ENCODE measurements at places on chromosomes 11 and 22.

DNA sequence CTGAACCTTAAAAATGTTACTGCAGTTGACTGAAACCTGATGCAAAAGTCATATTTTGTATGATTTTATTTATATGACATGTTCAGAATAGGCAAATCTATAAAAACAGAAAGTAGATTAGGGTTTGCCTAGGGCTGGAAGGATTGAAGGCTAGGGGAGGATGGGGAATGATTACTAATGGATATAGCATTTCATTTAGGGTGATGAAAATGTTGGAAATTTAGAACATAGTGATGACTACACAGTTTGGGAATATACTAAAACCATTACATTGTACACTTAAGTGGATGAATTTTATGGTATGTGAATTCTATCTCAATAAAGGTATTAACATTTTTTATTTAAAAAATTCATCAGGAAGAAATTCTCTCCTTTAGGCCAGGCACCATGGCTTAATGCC, 22.9 kb upstream of the PAFAH1B2 start:
- DNase-seq: no peak

DNA sequence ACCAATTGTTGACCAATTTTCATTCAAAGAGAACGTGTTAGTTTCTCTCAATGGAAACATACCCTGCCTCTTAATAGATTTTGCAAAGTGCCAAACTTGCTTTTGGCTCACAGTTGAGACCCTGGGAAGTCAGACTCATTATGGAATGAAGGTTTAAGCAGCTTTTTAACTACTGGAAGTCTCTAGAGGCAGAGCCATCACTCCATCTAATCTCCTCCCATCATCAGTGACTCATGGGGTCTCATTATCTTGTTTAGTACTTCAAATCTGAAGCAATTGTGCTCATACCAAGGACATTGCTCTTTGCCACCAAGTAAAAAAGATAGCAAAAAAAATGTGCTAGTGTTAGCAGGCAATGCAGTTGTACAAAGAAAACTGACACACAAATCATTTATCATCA, 537.1 kb upstream of the LRRC4C start:
- DNase-seq: no peak

DNA sequence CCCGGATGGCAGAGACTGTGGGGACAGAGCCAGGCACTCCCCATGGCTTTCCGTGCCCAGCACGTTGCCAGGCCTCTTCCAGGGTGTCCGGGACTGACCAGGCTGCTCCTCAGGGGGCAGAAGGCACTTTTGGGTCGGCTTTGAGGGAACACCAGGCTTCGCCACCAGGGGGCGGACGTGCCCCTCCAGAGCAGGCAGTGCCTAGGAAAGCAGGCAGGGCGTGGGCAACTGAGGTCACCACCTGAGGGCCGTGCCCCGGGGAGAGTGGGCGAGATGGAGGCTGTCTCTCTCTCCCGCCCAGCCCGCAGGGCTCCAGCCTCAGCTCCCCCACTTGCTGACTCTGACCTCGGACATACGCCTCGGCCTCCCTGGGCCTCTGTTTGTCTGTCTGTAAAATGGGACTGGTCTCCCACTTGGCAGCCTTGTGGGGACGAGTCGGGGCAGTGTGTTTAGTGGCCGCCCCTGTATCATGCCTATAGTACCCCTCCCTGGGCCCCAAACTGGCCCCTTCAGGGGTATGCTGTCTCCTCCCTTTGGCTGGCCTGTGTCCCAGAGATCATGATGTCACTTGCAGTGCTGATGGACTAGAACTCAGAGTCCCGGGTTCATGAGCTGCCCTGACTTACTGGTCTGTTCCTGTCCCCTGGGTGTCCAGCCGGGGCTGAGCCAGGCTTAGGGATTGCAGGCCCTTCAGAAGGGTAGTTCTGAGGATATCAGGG, 4.4 kb upstream of the PRR5 start:
- DNase-seq: peak; percentile 76

GRCh38 chr11:96361778-96362177, 18.8 kb upstream of the MAML2 start:
- no peak for DNase-seq

DNA sequence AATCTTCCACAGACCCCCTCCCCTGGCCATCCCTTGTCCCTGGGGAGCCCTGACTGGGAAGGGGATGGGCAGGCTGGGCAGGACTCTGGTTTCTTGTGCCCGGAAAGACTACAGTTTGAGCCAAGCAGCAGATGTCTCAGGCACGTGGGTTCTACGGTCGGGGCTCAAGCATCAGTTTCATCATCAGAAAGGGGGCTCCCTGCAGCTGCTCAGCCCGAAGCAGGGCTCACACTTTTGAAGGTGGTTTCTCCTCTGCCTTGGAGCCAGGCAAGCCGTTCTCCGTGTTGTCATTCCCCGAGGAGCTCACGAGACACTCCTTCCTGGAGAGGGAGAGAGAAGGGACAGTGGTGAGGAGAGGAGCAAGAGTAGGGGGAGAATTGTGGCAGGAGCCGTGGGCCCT, 15.8 kb downstream of the SCN4B start:
- no peak for DNase-seq

DNA sequence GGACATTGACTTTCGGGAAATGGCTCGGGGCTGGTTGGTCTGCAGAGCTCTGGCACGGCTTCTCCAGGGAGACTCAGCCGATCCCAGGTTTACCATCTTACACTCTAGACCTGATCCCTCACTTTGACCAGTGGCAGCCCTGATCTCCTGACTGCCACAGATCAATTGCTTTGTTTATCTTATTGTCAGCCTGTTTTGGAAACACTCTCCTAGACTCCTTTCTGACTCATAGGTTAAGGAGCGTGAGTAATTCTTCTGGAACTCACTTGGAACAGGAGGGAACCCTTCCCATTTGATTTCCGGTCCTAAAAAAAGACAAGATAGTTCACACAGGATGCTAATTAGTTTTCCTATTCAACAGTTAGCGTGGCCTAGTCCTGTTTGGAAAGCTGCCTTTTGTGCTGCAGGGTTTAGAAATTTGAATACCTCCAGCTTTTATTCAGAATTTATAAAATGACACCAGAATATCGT, 16.0 kb upstream of the BMAL1 start:
- peak; percentile 87 for DNase-seq

DNA sequence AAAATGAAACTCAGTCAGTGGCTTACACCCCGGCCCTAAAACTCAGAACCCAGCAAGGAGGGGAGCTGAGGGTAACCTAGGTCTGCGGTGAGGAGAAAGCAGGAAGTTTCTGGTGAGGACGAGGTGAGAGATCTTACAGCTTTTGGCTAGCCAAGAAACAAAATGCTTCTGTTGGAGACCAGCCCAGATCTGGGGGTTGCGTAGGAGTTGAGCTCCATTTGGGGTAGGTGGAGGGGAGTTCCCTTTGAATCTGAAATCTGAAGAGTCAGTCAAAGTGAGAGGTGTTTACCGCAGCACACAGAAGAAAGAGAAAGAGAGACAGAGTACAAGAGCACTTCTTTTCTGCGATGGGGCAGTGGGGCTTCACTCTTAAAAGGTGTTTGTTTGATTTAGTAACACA, 29.6 kb downstream of the EHF start:
- DNase-seq: no peak

DNA sequence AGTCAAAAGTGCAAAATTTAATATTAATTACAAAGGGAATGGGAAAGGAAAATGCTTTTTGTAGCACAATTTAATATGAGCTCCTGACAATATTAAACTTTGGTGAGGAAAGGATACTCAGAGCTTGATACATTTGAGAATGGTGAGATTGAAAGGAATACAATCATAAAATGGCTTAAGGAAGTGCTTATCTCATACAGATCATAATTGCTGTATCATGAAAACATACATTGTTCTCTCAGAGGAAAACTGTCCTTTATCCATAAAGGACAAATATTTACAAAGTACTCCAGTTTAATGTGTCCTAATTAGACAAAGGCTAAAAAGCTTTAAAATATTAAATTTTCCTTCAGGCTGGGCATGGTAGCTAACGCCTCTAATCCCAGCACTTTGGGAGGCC, 260.4 kb downstream of the TMEM135 start:
- no peak for DNase-seq

GRCh38 chr22:40216041-40216756, 38.5 kb downstream of the TNRC6B start:
- DNase-seq: no peak

DNA sequence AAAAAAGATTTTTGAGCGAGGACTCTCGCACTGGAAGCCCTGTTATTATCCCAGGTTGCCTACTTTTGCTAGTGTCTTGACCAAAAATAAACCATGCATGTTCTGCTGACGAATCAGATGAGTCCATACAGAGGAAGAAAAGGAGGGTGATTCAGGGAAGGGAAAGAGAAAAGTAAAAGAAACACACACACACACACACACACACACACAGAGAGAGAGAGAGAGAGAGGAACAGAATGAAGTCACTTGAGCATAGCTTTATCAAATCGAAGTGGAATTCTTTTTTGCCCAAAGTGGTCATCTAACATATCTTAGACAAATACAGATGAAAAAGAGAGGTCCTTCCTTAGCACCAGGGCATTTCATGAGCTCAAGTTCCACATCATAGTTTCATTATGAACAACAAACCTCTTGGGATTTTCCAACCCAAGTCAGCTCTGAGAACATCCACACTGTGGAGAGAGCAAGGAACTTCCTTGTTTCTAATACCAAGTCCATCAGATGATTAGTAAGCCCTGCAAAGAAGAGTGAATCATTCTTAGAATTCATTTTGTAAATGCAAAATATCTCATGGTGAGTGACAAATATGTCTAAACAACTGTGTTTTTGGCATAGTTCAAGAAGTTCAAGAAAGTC, 7.7 kb upstream of the MMP12 start:
- no peak for DNase-seq

DNA sequence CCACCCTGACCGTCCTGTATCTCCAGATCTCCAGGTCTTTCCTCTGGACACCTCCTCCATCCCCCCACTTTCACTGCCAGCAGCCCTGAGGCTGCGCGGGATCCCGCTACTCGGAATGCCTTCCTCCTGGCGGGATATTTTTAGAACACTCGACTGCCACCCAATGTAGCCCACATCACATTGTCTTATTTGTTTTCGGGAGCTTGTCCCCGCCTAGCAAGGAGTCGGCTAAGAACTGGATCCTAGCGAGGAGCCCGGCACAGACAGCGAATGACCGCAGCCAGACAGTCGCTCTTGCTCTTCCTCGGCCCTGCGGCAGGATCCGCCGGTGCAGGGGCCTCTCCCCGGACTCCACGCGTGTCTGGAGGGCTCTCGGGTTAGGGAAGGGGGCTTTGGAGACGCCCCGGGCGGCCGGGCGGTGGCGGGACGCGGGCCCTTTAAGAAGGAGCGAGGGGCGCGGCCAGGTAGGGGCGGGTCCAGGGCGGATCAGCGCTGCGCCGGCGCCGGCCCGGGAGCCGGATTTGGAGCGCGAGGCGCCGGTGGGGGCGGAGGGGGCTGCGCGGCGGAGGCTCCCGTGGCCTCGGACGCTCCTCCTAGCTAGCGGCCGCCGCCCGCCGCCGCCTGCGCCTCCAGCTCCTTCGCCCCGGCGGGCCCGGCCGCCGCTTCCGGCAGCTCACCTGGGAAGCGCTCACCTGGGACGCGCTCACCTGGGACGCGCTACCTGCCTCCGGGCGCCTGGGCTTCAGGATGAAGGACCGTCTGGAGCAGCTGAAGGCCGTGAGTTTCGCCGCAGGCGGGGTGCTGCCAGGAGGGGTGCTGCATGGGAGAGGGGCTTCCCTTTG, at the start of gene STX3:
Gene STX3 (plus strand): TSS at position 518 of the 842 bp plus-strand sequence. CDS start 230 bp downstream, at position 748.
- peak; percentile 79 for DNase-seq

GRCh38 chr11:96107143-96107824, 183.4 kb upstream of the MTMR2 start:
- no peak for DNase-seq

GRCh38 chr11:123652599-123652998, 1.8 kb downstream of the SCN3B start:
- no peak for DNase-seq

DNA sequence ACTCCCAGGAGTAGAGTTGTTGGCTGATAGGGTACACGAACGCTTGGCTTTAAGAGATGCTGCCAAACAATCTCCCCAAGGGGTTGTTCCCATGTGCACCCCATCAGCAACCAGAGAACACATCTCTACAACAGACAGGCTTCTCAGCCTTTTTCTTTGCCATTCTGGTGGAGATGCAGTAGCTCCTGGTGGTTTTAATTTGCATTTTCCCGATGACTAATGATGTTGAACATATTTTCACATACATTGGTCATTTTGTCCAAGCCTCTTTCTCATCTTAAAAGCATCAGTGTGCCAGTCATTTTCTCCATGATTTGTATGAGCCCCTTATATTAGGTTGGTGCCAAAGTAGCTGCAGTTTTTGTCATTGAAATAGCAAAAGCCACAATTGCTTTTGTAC, 21.8 kb downstream of the DHCR7 start:
- no peak for DNase-seq

GRCh38 chr11:86129740-86130540, 61.1 kb upstream of the PICALM start:
- DNase-seq: no peak

DNA sequence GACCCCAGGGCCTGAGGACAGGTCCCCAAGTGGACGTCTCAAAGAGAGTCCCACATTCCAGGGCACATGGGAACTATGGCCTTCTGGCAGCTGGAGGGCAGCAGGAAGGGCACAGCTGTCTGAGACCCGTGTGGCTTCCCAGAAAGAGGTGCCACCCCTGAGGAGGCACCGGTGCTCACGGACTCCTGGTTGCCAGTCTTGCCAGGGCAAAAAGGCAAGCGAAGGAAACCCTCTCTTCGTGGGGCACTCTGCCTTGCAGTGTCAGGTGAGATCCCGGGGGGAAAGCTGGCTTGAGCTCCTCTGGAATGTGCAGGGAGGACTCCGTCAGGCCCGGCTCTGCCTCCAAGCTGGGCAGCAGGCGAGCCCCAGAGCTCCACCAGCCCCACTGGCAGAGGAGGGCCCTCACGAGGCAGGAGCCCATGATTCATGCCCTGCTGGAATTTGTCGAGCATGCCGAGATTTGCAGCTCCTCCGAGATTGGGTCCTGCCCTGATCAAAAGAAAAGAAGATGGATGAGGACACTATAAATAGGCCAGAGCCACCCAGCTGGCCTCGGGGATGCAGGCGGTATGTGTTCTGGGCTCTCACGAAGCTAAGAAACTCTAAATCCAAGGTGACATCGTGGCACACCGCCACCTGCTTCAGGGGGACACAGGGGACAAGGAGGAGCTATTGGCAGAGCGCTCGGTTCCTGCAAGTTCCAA, 9.9 kb upstream of the CELSR1 start:
- DNase-seq: no peak

DNA sequence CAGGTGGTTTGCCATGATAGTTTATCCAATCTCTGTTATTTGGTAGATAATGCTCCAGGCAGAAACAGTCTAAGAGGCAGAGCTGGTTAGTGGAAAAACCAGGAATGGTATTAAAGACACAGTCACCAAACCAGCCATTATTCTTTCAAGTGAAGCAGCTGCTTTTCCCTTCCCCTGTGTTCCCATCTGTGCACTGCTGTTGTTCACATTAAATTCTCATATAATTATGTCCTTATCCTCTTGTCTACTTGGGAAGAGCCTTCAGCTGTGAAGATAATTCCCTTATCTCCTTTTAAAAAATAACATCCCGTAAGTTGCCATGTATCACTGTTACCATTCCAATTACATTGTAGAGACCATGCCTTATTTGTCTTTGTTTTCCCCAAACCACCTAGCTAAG, 5.2 kb upstream of the TBCEL start:
- DNase-seq: no peak

- no peak for DNase-seq
These were observed 815.8 kb downstream of the METTL15 start for GRCh38 chr11:28924004-28924403.

GRCh38 chr11:19512618-19513017, 200.0 kb upstream of the NAV2 start:
- no peak for DNase-seq

Data from LoVo (cell line).